ENCODE measurements at places on chromosomes 12 and 14.

DNA sequence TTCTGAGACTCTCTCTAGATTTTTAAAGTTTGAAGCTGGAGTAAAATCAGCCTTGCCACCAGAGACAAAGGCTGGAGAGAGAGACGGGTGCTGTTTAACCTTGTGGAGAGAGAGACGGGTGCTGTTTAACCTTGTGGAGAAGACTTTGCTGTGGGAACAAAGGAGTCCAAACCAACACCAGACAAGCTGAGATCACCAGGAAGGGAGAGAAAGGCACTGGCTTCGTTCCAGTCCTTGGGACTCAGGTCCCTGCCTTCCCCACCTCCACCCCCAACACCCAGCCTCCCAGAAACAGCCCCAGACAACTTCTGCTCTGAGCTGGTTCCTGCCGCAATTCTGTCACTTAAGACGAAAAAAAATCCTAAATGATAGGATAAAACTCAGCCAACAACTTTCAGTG is 1389.3 kb downstream of the AACS start:
- DNase-seq = no peak

DNA sequence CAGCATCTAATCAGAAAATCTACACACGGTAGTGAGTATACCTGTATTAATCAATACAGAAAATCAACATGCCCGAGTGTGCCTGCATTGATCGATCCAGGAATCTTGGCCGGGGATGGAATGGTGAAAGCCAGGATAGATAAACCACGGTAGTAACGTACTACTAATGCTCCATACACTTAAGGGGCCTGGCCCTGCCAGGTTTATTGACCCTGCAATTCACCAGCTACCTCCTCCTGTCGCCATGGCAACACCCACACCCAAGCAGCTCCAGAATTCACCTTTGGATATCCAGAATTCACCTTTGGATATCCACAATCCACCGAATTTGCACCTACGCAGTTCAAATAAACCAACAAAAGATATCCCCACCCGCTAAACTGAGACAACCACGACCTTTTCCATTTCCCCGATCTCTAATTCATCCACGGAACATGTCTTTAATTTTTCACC is 14.8 kb upstream of the CALM1 start:
- DNase-seq = peak; percentile 14

GRCh38 chr12:18718462-18718861 is 19.4 kb downstream of the PLCZ1 start:
- no peak for DNase-seq

GRCh38 chr12:118164798-118165486 is 29.0 kb downstream of the PEBP1 start:
- DNase-seq = peak; percentile 29

GRCh38 chr12:104790296-104791125 is 167.6 kb downstream of the SLC41A2 start:
- DNase-seq = peak; percentile 32

GRCh38 chr14:42407153-42407552 is 800.5 kb downstream of the LRFN5 start:
- no peak for DNase-seq

- no peak for DNase-seq
Observed at GRCh38 chr14:99231850-99232713, 39.9 kb downstream of the BCL11B start.

DNA sequence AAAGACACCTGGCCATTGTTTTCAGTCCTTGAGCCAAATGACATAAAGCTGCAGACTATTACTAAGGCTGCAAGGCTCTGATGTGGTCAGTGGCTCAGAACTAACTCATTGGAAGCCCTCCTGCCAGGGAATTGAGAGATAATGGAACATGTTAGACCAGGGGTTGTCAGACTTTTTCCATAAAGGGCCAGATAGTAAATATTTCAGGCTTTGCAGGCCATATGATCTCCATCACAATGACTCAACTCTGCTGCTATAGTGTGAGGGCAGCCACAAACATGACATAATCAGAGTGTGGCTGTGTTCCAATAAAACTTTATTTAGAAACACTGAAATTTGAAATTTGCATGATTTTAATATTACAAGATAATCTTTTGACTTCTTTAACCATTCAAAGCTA is 140.3 kb downstream of the TMEM30B start:
- no peak for DNase-seq

DNA sequence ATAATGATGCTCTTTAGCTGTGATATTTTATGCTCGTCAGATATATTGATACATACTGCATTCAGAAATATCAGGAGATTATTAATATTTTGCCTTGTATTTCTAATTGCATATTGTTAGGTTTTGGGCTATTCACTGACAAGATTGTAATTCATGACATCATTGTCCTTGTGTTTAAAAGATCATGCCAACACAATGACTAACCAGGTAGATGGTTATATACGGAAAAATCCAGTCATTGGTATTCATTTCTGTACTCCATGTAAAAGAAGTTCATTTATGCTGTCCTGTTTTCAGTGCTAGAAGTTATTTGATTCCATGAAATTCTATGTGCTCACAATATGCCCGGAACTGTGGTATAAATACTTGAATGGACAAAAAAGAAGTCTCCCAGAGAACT is 107.5 kb downstream of the KITLG start:
- no peak for DNase-seq

- DNase-seq = peak; percentile 75
Observed at GRCh38 chr12:46387670-46388069, 15.1 kb upstream of the SLC38A2 start.

DNA sequence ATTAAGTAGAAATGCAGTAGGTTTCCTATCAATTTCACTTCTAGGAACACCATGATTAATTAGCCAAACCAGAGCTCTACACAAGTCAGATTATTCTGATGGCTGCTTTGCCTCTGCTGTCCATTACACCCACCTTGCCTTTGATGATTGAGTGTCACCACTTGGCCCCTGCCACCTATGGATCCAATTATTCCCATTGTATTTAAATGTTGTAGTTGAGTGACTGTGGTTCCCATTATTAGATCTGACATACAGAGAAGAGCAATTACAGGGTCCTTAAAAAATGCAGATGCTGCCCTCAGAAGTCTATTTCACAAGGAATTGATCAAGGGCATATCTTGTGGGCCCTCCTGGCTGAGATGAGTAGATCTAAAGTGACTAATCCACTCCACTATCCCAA is 39.5 kb upstream of the SLC38A4 start:
- no peak for DNase-seq

- DNase-seq = no peak
Observed at GRCh38 chr12:22971247-22971646, 346.3 kb downstream of the ETNK1 start.

DNA sequence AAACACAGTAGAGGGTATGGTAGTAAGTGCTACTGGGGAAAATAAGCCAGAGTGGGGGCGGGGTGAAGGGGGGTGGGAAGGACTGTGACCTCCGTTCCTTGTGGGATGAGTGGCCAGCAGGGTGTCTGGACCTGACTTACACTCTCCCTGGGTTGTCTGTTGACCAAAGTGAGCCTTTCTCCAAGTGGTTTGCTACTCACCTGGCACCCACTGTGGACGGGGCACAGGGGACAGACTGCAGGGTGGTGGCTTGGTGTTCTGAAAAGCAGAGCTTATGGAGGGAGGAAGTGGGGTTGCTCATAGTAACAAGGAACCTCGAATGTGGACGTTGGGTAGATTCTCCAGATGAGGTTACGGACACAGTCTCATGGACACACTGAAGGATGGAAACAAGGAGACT is 94.4 kb upstream of the VRK1 start:
- DNase-seq = no peak

- DNase-seq = no peak
Observed at GRCh38 chr14:60758885-60759284, 24.3 kb downstream of the MNAT1 start.

GRCh38 chr14:28305938-28306337 is 460.6 kb upstream of the FOXG1 start:
- DNase-seq = no peak

DNA sequence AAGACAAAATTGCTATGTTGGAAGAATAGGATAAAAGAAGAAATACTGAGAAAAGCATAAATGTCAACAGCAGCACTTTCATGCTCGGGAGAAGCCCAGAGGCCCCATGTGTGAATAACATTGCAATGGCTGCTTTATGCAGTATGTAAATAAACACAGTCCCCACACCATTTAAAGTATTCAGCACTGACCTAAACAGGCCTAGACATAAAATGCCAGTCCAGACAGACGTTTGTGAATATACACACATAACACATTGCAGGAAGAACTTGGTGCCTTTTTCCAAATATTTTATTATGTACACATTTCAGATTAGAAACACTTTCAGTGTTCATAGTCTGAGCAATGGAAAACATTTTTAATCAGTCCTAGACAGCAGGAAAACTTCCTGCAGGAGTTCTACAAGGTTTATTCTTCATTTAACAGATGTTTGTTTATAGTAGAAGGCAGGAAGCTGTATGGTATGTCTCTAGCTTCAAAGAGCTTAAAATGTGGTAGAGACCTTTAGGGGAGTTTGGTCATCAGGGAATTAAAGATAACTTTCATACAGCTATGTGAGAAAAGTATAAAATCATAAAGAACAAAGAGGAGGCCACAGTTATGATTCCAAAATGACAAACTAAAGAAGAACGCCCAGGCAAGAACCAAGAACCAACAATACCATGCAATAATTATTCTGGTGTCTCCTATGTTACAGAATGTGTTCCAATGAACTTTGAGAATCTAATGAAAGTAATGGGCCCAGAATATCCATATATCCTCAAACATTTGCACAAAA is 30.6 kb upstream of the SLC38A2 start:
- no peak for DNase-seq

- DNase-seq = peak; percentile 66
Observed at GRCh38 chr14:65949711-65950516, 536.3 kb upstream of the CCDC196 start.
